ENCODE measurements at places on chromosomes 4 and X.

GRCh38 chr4:113276464-113277170 is 227.2 kb downstream of the ANK2 start:
- DNase-seq = peak; percentile 7

GRCh38 chr4:26086621-26087441 is 172.8 kb downstream of the SMIM20 start:
- DNase-seq = no peak

DNA sequence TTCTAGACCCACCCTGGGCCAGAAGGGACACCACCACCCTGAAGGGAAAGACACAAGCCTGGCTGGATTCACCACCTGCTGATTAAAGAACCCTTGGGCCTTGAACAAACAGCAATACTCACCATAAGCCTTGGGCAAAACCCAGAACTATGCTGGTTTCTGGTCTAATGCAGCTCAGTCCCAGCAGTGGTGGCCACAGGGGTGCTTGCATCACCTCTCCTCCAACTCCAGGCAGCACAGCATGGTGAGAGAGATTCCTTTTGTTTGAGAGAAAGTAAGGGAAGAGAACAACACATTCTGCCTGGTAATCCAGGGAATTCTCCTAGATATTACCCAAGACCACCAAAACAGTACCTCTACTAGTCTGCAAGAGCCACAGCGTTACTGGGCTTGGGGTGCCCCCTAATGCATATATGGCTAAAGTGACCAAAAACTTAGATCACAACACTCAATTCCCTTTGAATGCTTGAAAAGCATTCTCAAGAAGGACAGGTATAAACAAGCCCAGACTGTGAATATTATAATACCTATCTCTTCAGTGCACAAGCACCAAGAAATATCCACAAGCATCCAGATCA is 25.7 kb downstream of the RNF128 start:
- DNase-seq = no peak

GRCh38 chr4:183469936-183470335 is 25.5 kb downstream of the CDKN2AIP start:
- DNase-seq = no peak

DNA sequence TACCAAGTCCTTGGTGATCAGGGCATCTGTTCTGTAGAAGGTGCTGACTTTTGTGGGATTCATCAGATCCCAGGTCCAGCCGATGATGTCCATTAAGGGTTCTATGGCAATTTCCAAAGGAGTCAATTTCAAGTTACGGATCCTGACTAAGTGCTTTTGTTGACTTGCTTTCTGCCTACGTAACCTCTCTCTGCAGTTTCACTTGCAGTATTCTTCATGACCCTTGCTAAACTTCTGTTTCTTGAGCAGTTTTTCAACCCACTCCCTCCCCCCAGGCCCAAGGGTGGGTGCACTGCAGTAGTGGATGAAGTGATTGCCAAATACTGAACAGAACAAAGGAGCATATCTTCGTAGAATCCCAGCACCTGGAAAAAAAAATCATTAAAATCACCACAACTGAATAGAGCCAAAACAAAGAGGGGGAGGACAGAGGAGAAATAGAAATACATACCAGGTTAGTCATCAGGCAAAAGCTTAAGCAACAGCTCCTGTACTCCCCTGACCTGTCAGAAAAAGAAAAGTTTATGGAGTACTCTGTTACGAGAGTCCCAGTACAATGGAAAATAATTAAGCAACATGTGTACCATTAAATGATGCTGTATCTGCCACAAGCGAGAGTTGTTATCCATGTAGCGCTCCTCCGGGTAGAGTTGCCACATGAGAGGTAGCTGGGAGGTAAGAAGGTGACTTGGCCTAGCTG is 5.8 kb downstream of the CMC4 start:
- DNase-seq = no peak

DNA sequence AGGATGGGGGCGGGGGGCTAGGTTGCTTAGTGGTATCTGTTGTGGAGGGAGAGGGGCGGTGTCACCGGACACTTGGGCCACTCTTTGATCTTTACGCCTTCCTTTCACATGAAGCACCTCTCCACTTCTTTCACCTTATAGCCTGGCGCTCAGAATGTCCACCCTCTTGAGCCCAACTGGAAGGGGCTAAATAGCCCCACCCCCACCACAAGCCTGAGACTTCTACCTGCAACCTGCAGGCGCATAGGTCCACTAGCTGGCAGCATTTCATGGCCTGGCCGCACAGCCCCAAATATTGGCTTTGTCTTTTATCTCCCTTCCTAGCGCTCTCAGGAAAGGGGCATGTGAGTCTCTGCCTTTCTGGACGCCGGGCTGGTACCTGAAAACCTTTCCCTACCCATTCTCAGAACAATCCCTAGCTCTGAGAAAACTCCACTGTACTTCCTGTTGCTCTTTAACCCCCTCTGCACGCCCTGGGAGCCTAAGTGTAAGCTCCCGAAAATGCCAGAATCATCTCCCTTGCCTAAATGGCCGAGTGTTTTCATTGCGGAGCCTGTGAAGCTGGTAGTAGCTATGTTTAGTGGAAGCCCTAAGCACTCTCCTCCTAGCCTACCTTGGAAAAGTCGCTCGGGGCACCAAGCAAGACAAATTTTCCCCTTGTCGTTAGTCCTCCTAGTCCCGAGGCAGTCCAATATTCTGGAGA is 1.2 kb upstream of the TRPC5 start:
- peak; percentile 7 for DNase-seq
